ENCODE measurements at places on chromosomes 3 and 15. TPM values are rescaled to one million over a fixed set of nuclear protein-coding genes. Genes with fewer than 3 reads are reported as not detected.

Gene PLA2G4E
- not detected for total RNA-seq

DNA sequence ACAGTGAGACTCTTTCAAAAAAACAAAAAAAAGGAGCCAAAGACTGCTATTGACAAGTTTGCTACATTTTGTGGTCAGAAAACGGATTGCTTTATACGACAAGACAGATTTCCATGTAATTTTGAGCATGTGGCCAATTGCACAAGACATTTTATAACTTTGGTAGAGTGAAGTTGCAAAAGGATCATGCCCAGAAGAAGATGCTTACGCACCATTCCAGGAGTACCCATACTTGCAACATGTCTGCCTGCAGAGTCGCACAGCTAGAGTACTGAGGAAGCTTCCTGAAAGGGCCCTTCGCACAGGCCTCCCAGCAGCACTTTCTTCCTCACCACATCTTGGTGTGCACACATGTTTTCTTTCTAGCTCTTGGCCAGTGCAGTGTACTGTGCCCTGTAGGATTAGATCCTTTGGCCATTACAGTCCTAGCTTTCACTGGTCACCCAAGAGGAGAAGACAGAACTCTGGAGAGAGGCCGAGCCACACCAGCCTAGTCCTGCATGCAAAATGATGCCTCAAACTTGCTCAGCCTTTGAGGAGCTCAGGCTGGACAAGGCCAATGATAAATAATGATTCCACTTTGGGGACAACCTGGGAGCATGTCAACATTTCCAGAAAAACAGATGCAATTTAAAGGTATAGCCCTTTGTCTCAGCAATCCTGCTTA is 11.7 kb downstream of the CHDH start:
- no peak for DNase-seq

- no peak for DNase-seq
Measured at GRCh38 chr3:76834657-76835056, 205.2 kb upstream of the ROBO2 start.

DNA sequence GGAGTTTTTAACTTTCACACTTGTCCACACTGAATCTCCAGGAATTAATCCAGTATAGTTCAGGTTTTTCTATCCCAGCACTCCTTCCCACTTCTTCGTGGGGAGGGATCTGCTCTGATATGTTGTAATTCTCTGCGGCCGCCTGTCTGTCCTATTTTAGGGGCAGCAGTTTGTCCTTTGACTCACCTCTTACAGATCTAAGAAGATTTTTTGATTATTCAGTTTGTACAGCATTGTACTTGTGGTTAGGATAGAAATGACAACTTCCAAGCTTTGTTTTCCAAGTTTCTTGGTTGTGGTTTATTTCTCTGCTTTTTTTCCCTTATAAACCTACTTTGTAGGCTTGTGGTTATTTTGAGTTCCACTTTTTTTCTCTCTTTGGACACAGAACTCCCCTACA is 601.7 kb downstream of the SI start:
- DNase-seq, result no peak

DNA sequence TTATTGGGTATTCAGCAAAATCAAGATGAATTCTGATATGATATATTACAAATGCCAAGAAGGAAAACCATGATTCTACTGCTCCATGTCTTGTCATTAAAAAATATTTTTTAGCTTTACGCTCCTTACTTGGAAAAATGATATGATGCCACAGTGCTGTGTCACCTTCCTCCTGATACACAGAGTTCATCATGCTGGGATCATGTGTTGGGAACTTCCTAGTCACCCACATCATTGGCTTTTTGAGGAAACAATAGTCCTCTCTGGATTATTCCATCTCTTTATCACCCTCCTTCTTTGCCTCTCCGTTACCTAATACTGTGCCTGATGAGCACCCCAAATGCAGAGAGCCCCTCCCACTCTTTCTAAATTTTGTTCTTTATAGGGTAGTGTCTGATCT is 94.3 kb upstream of the PFN2 start:
- DNase-seq, result no peak
